ENCODE measurements at places on chromosomes 11 and 22.

DNA sequence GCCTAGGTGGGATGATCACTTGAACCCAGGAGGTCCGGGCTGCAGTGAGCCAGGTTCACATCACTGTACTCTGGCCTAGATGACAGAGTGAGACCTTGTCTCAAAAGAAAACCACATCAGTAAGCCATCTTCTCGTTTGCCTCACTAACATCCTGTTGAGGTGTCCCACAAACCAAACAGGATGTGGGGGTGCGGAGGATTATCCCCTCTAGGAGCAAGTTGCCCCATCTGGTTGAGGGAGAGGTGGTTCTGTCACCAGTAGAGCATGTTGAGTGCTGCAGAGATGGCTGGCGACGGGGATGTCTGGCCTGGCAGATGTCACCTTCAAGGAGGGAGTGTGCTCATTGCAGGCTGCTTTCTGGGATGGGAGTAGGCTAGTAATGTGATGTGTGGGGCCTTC is 72.4 kb downstream of the ZNRF3 start:
- no peak for DNase-seq

GRCh38 chr11:84558085-84558905 is 1068.8 kb downstream of the DLG2 start:
- DNase-seq = peak; percentile 27

DNA sequence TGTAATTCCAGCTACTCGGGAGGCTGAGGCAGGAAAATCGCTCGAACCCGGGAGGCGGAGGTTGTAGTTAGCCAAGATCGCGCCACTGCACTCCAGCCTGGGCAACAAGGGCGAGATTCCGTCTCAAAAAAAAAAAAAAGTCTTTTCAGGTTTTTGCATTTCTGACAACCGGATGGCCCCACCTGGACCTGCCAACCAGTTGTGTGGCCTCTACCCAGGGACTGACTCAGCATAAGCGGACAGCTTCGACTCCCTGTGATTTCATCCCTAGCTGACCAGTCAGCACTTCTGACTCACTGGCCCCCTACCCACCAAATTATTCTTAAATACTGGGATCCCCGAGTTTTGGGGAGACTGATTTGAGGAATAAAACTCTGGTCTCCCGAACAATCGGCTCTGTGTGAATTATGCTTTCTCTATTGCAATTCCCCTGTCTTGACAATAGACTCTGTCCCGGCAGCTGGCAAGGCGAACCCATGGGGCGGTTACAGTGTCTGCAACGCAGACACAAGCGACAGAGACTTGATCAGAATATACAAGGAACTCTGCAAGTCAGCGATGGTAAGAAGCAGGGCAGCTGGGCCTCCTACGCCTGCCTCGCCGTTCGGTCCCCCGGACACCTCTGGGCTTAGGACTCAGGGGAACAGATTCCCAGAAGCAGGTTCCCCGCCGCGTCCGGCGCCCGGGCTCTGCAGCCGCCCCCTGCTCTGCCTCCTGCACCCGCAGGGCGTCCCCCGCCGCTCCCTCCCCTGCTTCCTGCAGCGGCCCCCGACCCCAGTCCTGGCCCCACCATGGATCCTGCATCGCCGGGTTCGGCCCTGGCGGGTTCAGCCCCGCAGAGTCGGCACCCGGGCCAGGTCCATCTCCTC is 741 bp upstream of the TALDO1 start:
- peak; percentile 46 for DNase-seq

- DNase-seq = no peak
These were observed 9.3 kb downstream of the TMEM132A start for GRCh38 chr11:60933416-60934123.

- no peak for DNase-seq
These were observed 14.3 kb downstream of the OR52K1 start for GRCh38 chr11:4496557-4497248.

- no peak for DNase-seq
These were observed 134.6 kb upstream of the RCN1 start for GRCh38 chr11:31956310-31956709.

- DNase-seq = no peak
These were observed 7.0 kb downstream of the PTPRJ start for GRCh38 chr11:47987310-47987709.

Data from RCC 7860 (cell line).